Putamen (tissue), 1 donor: ENCODE measurements at places on chromosomes 1 and 21.
A peak's percentile ranks its signal among the peaks of the same experiment; 100 is the strongest.

DNA sequence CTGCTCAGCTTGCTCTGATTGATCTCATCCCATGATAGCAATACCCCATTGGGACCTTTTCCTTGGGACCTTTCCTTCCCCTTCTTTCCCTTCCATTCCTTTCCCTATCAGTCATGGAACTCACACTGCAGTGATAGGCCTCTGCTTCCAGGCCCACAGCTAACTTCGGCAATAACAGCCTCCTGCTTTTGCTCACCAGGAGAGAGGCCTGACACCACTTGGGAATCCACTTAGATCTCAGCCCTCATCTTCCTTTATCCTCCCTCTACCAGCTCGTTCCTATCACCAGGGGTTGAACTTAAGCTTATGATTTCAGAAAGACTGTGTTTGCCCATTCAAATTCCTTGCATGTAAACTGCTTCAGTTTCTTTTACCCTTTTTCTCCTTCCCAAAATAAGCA lies 11.0 kb upstream of the TIPRL start:
- no peak for DNase-seq

- DNase-seq: no peak
Measured at GRCh38 chr1:62269851-62270495, 49.3 kb downstream of the KANK4 start.

- no peak for DNase-seq
Measured at GRCh38 chr1:110485725-110486124, 33.2 kb downstream of the KCNA10 start.

DNA sequence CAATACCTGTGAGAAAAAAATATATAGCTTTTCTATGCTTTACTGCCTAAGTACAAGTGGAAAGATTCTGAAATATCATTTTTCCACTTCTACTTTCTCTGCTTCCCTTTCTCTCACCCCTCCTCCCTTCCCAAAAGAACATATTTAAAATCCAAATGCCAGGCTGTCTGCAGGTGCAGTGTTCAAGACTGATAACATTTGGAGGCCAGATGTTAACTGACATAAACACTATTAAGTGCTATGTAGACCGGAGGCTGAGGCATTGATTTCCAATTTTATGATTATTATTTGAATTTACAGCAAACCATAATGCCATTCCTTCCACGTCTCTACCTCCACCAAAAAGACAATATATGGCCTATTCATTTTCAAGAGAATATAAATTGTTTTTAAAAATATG lies 296.9 kb upstream of the SGIP1 start:
- DNase-seq: no peak

DNA sequence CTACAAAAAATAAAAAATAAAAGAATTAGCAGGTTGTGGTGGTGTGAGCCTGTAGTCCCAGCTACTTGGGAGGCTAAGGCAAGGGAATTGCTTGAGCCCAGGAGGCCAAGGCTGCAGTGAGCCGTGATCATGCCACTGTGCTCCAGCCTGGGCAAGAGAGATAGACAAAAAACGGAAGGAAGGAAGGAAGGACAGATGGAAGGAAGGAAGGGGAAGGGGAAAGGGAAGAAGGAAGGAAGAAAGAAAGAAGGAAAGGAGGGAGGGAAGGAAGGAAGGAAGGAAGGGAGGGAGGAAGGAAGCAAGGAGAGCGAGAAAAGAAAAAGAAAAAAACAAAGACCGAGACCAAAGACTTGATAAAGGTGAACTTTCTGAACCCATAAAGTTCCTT lies 25.3 kb upstream of the RAP1A start:
- DNase-seq: no peak

- DNase-seq: peak; percentile 71
Measured at GRCh38 chr1:155938220-155938627, 3.2 kb upstream of the RXFP4 start.

GRCh38 chr1:57471995-57472394 lies 48.1 kb upstream of the DAB1 start:
- no peak for DNase-seq

DNA sequence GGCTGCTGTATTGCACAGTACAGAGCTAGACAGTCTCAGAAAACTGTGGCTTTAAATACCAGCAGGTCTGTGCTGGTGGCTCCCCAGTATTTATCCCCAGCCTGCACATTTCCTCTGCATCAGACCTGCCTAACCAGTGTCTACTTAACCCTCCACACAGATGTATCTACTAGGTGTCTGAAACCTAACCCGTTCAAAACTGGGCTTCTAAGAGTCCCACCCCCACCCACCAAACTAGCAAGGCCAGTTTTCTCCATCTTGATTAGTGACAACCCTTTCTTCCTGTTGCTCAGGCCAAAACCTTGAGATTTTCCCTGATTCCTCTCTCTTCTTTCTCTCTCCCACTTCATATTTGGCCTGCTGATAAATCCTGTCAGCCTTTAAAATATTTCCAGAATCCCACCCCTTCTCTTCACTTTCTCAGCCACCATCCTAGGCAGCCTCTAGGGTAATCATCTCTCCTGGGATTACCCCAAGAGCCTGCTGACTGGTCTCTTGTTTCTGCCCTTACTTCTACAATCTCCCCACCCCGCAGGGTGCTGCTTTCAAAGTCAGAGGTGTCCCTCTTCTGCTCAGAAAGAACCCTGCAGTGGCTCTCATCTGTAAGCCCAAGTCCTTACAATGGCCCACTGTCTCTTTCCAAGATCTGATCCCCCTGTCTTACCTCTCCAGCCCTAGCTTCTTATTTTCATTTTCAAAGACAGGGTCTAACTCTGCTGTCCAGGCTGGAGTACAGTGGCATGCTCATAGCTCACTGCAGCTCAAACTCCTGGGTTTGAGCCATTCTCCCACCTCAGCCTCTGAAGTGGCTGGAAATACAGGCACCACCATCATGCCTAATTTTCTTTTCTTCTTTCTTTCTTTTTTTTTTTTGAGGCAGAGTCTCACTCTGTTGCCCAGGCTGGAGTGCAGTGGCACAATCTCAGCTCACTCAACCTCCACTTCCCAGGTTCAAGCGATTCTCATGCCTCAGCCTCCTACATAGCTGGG lies 45.2 kb downstream of the H3-3A start:
- DNase-seq: no peak

- peak; percentile 27 for DNase-seq
Measured at GRCh38 chr1:153422450-153423068, 6.2 kb downstream of the S100A7A start.

DNA sequence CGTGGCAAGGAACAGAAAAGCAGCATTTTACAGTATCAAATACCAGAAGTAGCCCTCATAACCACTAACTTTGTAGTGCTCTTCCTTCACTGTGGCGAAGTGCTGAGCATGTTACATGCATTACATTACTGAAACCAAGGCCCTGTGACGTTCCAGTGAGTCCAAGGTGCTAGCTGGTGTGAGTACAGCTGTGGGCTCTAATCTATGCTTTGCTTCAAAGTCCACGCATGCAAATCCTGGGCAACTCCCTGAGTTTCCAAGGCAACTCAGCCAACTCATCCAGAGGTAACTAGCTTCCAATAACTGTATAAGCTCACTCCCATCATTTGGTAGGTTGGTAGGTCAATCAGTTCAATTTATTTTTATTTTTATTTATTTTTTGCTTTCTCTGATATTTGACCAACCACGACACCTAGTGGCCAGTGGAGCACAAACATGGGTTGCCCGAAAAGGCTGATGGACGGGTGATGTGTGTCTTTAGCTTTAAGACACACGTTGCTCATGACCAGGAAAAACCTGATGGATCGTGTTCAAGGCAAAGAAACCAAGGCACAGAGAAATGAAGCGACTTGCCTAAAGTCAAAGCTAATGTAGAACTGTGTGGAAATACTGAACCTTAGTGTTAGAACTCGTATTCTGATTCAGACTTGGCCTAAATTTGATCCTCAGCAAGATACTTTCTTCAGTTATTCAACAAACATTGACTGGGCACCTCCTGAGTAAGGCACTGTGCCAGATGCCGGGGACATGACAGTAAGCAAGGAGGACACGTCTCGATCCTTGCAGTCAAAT lies 73.0 kb downstream of the GNG12 start:
- DNase-seq: peak; percentile 38

- no peak for DNase-seq
Measured at GRCh38 chr1:234770924-234771540, 161.1 kb upstream of the IRF2BP2 start.

- DNase-seq: no peak
Measured at GRCh38 chr1:199313444-199313843, 674.6 kb downstream of the PTPRC start.

GRCh38 chr1:25338188-25338981 lies at the start of gene TMEM50A:
TSS of gene TMEM50A (plus strand) at chr1:25338334. CDS start at chr1:25340487, 2,153 bp downstream.
- peak; percentile 88 for DNase-seq

GRCh38 chr21:42929969-42930368 lies 4.5 kb upstream of the ERVH48-1 start:
- no peak for DNase-seq

DNA sequence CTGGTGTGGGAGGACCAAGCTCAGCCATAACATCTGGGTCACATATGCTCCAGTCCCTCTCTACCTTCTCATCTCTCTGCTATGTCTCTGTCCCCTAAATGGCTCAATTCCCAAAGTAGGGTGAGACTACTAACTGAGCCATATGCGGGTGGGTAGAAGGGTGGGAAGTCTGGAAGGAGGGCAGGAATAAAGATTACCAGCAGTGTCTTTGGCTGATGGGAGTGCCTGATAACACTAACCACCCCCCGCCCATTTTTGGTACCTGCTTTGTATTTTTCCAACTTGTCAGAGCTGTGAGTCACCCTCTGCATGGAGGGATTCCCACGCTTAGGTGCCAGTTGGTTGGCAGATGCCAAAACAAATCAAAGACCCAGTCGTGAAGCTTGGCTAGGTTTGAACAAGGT lies 14.9 kb upstream of the SSBP3 start:
- DNase-seq: peak; percentile 88

GRCh38 chr1:154874465-154874864 lies 4.4 kb upstream of the KCNN3 start:
- DNase-seq: no peak

DNA sequence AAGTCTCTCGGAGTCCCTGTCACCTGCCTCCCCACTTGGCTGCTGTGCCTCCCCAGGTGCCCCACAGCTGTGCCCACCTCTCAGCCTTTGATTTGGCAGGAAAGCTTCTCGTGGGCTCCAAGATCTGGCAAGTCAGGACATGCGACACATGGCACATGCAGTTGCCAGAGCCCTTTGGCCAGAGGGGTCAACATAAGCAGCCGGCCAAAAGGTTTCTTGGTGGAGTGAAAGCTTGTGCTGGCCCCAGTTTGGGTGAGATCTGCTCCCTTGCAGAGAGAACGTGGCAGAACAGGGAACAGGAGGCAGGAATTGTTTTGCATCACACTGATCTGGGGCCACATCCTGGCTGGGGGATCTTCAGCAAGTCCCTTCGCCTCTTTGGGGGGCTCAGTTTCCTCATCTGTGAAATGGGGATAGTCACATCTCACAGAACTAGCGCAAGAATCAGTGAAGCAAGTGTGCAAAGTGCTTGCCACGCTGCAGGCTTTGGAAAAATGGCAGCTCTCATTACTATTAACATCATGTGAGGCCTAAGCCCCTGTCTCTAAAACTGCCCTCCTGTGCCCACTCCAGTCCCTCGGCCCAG lies 232.6 kb downstream of the TRABD2B start:
- DNase-seq: no peak

DNA sequence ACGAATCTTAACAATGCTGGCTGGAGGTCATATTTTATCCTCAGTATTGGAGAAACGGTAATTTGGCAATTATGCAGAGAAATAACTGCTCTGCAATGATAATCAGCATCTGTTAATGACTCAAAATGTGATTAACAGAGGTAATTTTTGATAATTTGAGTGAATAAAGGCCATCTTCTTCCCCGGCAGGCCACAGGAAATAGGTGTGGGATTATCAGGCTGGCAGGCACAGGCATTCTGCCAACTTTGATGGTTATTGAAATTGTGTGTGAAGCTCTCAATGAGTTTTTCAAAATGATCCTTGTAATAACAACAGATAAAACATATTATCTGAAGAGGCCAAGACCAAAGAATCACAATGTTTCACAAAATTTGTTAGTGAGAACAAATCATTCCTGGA lies 309.0 kb downstream of the PTGER3 start:
- DNase-seq: no peak

- DNase-seq: no peak
Measured at GRCh38 chr1:160797861-160798273, 1.9 kb downstream of the LY9 start.

DNA sequence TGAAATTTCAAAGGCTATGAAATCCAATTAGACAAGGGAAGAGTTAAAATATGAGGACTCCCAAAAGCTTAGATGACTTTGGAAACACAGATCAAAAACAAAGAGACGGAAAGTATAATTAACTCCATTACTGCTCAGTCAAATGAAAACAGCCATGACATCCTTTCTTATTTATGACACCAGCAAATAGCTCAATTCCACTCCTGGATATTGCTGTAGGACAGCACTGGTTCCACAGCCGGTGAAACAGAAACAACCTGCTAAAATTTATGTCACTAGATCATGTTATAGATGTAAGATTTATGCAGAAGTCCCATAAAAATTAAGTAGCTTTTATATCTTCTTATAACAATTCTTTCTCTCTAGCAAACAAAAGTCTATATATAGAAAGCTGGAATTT lies 65.6 kb upstream of the RRP15 start:
- DNase-seq: no peak

- DNase-seq: no peak
Measured at GRCh38 chr1:46180082-46180616, 3.9 kb upstream of the P3R3URF start.

- no peak for DNase-seq
Measured at GRCh38 chr1:229984992-229985612, 81.9 kb upstream of the GALNT2 start.

DNA sequence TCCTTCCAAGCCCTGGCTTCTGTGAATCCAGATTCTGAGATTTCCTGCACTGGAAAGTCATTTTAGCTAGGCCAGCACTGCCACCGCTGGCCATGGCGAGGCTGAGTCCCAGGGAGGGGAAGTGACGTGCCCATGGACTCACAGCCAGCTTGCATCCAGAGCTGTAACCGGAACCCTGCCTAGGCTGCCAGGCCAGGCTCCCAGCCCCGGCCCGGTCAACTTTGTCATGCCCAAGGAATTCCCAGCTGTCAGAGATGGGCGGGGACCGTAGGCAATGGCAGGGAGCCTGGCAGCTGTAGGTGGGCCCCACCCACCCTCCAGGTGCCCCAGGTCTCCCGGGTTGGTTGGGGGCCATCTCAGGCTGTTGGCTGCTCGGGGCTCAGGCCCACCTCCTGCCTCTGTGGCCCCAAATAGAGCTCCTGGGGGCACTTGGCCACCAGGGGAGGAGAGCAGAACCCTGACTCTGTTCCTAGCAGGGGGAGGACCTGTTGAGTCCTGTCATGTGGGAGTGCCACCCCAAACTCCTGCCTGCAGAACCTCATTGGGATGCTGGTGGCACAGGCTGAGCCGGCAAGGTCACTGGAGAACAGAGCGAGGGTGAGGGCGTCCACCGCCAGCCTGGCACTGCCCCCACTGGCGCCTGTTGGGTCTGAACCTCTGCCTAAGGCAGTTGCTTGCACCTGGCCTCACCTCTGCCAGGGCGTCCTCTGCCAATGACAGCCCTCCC lies 57.8 kb downstream of the FOXO6 start:
- no peak for DNase-seq
